ENCODE measurements at places on chromosomes 6 and 20.

GRCh38 chr6:31350196-31351032 is 6.6 kb downstream of the HLA-B start:
- H3K4me1 ChIP-seq: no peaks in the 10 kb centered on the region
- no peaks in the 10 kb centered on the region for H3K36me3 ChIP-seq
- no peak overlapping the region for H3K27ac ChIP-seq
- H3K4me3 ChIP-seq: no peak overlapping the region
- peaks cover 7% of the 10 kb centered on the region for H3K27me3 ChIP-seq
- DNase-seq: no peak

GRCh38 chr20:58486207-58486606 is 29.0 kb downstream of the APCDD1L start:
- no peaks in the 10 kb centered on the region for H3K27me3 ChIP-seq
- no peak overlapping the region for H3K27ac ChIP-seq
- H3K4me1 ChIP-seq: no peaks in the 10 kb centered on the region
- no peaks in the 10 kb centered on the region for H3K36me3 ChIP-seq

DNA sequence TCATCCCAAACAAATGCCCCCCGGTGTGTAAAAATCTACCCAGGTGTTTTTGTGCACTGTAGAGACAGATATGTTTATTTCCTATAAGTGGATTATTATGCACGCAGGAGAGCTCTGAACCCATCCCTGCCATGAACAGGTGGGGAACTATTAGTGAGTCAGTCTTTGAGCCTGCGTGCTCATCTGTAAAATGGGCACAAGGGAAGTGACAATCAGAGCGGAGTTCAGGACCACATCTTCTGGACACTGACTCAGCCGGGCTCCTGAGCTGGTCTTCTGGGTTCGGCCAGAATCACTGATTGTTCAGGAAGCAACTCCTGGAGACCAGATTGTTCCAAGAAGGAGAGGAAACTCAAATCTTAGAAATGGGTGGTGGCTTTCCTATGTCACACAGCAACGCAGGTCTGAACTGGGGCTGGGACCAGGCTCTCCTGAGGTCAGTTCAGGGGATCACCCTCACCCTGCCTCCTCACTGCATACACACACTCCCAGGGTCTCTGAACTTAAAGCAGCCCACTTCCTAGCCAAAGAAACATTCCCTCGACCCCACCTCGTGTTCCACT is 27.3 kb upstream of the TGM2 start:
- no peak overlapping the region for H3K27ac ChIP-seq
- no peaks in the 10 kb centered on the region for H3K27me3 ChIP-seq
- no peak for DNase-seq
- H3K4me1 ChIP-seq: peaks cover 50% of the 10 kb centered on the region

DNA sequence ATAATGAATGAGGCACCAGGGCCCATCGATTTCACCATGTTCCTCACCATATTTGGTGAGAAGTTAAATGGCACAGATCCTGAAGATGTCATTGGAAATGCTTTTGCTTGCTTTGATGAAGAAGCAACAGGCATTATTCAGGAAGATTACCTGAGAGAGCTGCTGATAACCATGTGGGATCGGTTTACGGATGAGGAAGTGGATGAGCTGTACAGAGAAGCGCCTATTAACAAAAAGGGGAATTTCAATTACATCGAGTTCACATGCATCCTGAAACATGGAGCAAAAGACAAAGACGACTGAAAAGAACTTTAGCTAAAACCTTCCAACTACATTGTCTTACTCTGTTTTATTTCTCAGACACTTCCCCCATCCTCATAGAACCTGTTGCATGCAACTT is 21.6 kb upstream of the ZBTB22 start:
- H3K4me1 ChIP-seq: no peaks in the 10 kb centered on the region
- DNase-seq: no peak
- H3K4me3 ChIP-seq: no peak overlapping the region
- no peaks in the 10 kb centered on the region for H3K27me3 ChIP-seq
- H3K27ac ChIP-seq: no peak overlapping the region
- no peaks in the 10 kb centered on the region for H3K36me3 ChIP-seq

DNA sequence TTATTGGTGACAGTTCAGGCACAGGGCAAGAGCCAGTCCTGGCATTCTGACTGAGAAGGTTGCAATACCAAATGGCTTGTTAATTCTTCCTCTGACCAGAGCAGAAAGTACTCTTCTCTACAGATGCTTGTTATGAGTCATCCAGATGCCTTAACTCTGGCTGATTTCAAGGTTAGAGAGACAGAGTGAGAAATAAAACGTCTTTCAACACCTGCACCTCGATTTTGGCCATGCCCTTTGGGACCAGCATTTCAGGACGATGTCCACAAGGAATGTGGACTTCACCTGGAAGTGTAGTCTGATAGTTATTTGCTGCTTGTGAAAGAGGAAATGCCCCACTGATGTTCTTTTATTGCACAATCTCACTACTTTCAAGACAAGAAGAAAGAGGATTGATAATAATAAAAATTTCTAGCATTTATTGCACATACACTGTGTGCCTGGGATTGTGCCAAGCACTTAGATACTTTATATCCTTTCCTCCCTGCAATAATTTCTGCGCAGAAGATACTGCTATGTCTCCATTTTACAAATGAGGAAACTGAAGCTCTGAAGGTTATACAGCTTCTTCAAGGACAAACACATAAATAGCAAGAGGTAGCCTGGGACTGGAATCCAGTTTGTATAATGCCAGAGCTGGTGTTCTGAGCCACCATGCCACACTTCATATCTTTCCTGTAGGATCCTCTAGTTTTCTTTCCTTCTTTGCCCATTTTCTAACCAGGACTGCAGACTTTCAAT is 33.5 kb upstream of the MCM3 start:
- H3K4me3 ChIP-seq: no peak overlapping the region
- H3K4me1 ChIP-seq: peaks cover 4% of the 10 kb centered on the region
- DNase-seq: peak; percentile 68
- H3K36me3 ChIP-seq: no peaks in the 10 kb centered on the region
- no peak overlapping the region for H3K27ac ChIP-seq
- no peaks in the 10 kb centered on the region for H3K27me3 ChIP-seq

GRCh38 chr6:71392276-71392675 is 103.7 kb downstream of the OGFRL1 start:
- no peak overlapping the region for H3K27ac ChIP-seq
- H3K4me3 ChIP-seq: no peak overlapping the region
- DNase-seq: no peak

- H3K4me1 ChIP-seq: no peaks in the 10 kb centered on the region
- H3K4me3 ChIP-seq: no peak overlapping the region
- H3K36me3 ChIP-seq: no peaks in the 10 kb centered on the region
- H3K27me3 ChIP-seq: no peaks in the 10 kb centered on the region
Observed at GRCh38 chr6:81253821-81254220, 498.7 kb downstream of the TENT5A start.

- peaks cover 61% of the 10 kb centered on the region for H3K36me3 ChIP-seq
- H3K27ac ChIP-seq: no peak overlapping the region
- no peaks in the 10 kb centered on the region for H3K4me1 ChIP-seq
- H3K27me3 ChIP-seq: no peaks in the 10 kb centered on the region
- DNase-seq: no peak
- no peak overlapping the region for H3K4me3 ChIP-seq
Observed at GRCh38 chr6:36210886-36211595, 14.5 kb downstream of the BRPF3 start.

DNA sequence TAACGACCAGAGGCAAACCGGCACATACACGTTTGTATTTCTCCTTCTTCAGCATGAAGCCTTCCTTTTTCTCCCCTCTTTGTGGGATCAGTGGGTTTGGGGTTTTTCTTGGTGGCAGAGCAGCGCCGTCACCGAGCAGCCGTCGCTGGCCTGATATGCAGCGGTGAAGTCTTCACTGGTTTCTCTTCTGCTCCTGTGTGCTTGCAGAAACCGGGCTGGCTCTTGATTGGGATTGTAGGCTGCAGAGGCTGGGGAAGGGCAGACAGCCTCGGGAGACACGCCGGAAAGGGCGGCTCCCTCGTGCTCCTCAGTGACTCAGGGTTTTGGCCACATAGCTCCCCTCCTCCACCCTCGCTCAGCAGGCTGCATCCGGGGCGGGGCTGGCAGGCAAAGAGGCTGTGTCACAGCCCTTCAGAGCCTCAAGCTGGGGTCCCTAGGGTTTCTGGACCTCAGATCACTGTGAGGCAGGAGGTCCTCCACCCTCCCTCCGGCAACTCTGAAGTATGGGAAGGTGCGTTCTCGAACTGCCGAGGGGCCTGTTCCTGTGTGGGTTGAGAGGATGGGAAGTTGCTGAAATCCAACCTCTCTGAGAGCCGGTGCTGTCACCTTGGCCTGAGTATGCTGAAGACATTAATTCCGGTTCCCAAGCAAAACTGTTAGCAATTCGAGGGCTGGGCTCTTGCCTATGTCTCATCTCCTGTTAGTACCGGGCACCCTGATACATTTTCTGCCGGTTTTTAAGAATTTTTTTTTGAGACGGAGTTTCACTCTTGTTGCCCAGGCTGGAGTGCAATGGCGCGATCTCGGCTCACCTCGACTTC is 24.2 kb downstream of the NQO2 start:
- no peaks in the 10 kb centered on the region for H3K27me3 ChIP-seq
- no peaks in the 10 kb centered on the region for H3K36me3 ChIP-seq
- peak overlapping the region; percentile 94 for H3K27ac ChIP-seq
- H3K4me1 ChIP-seq: peaks cover 16% of the 10 kb centered on the region
- peak overlapping the region; percentile 89 for H3K4me3 ChIP-seq

DNA sequence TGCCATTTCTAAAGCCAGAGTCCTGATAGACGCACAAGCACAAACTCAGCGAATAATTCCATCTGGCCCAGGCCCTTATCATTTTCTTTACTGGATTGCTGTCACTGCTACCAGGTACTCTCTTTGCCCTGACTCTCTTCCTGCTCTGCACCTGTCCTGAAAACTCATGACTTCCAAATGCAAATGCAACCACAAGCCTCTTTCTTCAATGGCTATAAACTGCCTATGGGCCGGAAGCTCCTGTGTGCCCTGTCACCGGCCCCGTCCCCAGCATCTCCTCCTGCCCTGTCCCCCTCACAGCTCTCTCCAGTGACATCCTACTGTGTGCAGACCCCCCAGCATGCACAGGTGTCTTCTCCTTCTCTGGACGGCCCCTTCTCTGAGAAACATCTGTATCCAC is 302.6 kb downstream of the GMDS start:
- no peaks in the 10 kb centered on the region for H3K36me3 ChIP-seq
- no peak overlapping the region for H3K27ac ChIP-seq
- no peaks in the 10 kb centered on the region for H3K4me1 ChIP-seq
- DNase-seq: no peak
- no peak overlapping the region for H3K4me3 ChIP-seq
- no peaks in the 10 kb centered on the region for H3K27me3 ChIP-seq

DNA sequence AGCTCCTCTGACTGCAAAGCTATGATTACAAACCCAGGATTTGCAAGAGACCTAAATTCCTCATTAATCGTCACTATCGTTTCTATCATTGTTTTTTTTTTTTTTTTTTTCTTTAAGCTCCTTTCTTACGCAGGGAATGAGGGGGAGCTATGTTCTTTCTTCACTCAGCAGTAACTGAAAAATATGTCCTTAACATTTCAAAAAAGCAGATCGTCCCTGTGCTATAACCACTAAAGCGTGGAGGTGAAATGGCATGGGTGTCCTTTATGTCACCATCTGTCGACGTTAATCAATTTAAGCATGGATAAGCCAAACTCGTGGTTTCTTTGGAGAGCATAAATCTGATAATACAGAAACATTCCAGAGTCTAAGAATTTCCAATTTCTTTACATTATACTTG is 67.9 kb upstream of the TRAF3IP2 start:
- DNase-seq: no peak
- 0 out of 2 replicates have a peak, but pooled peaks cover 8% of the 10 kb centered on the region for H3K36me3 ChIP-seq
- no peaks in the 10 kb centered on the region for H3K27me3 ChIP-seq
- H3K4me1 ChIP-seq: no peaks in the 10 kb centered on the region
- H3K27ac ChIP-seq: no peak overlapping the region

DNA sequence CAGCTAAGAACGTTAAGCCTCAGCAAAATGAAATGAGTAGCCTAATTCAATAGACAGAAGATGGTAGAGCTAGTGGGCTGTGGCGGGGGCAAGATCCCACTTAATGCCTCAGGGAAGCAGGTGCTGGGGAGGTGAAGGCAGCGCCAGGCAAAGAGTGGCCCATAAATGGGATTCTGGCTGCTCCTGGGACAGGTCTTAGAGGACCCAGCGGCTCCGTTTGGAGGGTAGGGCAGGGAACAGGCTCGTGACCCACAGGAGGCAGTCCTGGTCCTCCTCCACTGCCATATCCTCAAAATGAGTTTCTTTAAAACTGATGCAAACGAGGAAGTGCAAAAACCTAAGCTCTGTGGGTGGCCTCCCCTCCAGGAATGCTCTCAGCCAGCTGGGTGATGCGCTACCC is 32.7 kb downstream of the SAYSD1 start:
- H3K36me3 ChIP-seq: no peaks in the 10 kb centered on the region
- H3K4me1 ChIP-seq: no peaks in the 10 kb centered on the region
- no peak for DNase-seq
- no peak overlapping the region for H3K27ac ChIP-seq

- no peak for DNase-seq
- H3K4me3 ChIP-seq: no peak overlapping the region
- no peaks in the 10 kb centered on the region for H3K27me3 ChIP-seq
- H3K36me3 ChIP-seq: no peaks in the 10 kb centered on the region
Observed at GRCh38 chr6:6217855-6218758, 102.4 kb downstream of the F13A1 start.

Data from PC-9 (cell line).